ENCODE measurements at places on chromosomes 3 and 15.

- no peak for DNase-seq
These were observed 146.5 kb upstream of the UBE2E1 start for GRCh38 chr3:23659274-23659673.

- DNase-seq = no peak
These were observed 46.2 kb downstream of the CD200 start for GRCh38 chr3:112379020-112379690.

DNA sequence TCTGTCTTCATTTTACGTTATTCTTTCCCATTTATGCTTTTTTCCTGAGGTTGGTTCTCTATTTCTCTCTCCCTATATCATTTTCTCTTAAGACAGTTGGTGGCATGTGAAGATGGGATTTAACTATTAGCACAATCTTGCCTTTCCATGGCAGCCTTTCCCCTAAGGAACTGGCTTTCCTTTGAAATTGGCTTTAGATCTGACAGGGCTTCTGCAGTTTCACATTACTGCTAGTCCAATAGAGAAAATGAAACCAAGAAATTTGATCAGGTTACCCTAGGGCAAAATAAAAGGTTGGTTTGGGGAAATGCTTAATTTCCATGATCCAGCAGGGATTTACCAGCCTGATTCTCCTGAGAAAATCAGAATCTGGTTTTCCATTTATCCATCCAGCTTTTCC is 22.7 kb upstream of the CHL1 start:
- no peak for DNase-seq

DNA sequence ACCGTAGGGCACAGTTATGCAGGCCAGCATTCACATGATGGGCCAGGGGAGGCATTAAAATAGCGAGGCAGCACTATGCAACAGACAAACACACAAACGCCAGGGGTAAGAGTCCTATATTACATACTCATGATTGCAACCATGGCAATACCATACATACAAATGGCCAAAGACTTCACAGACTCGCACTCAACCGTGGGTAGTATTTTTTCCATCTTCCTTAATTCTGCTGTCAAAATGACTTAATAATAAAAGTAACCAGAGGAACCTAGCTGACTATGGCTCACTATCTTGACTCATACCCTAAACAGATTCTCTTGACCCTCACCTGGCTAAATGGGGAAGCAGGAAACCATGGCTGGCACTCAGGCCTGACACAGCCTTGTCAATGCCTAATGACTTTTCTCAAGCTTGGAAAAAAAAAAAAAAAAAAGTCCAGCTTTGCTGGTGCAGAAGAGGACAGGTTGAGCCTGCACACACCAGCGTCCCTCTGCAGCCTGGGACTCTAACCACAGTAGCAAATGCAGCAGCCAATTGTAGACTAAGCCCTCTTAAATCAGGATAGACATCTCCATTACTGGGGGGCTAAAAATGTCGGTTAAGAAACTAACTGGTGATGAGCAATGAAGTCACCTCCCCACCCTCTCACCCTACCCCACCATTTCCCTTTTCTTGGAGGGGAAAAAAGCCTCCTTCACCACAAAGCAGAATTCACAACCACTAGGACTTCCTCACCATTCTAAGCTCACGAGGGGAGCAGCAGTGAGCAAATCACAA is 23.1 kb downstream of the CCDC12 start:
- DNase-seq = no peak

GRCh38 chr3:188104050-188104449 is 49.9 kb upstream of the LPP start:
- no peak for DNase-seq

DNA sequence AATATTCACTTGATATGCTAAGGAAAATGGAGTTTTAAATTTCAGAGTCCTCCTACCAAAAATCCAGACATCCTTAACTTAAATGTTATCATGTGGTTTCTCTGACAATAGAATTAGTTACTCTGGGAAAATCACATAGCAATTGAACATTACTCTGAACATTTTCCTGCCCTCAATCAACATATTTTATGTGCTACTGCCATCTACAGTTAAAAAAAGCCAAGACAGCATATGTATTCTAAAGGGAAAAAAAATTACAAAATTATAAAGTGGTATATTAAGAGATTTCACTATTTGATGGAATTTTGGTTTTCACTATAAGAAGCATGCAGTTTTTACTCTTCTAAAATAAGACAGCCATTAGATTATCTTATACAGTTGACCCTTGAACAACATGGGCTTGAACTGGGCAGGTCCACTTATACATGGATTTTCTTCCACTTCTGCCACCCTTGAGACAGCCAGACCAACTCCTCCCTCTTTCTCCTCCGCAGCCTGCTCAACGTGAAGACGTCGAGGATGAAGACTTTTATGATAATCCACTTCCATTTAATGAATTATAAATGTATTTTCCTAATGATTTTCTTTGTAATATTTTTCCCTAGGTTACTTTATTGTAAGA is 122.3 kb downstream of the ATP1B3 start:
- no peak for DNase-seq

GRCh38 chr3:38323060-38323459 is 23.5 kb upstream of the XYLB start:
- DNase-seq = no peak

GRCh38 chr3:5058471-5058951 is 63.6 kb upstream of the ARL8B start:
- DNase-seq = no peak

GRCh38 chr15:101250341-101250831 is 1.5 kb downstream of the CHSY1 start:
- DNase-seq = no peak

DNA sequence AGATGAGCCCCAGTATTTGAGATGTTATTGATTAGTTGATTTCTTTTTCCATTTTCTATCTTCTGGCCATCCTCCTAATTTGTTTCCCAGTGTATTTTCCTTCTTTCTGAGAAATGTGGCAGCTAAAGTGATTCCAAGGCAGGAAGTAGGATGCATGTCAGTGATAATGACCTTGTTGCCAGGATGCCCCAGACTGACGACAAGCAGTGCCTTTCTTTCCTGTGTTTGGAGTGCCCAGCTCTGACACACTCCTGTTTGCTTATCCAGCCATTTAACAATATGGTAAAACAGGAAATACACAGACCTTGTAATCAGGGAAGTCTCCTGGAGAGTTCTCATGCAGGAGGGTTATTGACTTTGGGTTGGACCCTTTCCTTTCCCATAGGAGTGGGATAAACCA is 20.4 kb downstream of the TMOD2 start:
- peak; percentile 85 for DNase-seq

DNA sequence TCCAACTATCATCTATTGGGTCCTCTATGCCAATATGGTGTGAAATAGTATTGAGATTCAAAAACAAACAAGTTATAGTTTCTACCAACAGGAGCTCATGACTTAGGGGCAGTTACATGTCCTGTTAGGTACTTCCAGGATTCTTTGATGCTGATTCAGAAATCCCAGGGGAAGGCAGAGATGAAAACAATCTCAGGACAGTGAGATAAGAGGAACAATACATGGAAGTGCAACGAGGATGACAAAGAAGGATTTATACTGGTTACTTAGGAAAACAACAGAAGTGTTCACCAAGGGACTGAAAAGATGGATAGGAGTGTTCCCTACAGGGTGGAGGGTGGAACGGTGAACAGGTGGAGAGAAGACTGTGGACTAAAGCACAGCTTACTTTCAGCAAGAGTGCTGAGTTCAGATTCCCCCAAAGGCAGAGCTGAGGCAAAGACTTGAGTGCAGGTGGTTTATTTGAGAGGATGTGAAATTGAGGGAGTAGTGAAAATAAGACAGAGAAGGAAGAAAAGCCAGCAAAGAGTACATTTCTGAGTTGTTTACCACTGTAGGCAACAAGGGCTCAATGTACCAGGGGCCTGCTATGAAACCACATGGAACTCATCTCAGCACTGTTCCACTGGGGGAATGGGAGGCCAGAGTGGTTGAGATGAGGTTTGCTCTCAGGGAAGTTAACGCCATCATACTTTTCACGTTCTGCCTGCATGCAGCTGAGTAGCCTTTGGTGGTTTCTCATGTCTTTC is 68.1 kb downstream of the TRIM69 start:
- DNase-seq = no peak

DNA sequence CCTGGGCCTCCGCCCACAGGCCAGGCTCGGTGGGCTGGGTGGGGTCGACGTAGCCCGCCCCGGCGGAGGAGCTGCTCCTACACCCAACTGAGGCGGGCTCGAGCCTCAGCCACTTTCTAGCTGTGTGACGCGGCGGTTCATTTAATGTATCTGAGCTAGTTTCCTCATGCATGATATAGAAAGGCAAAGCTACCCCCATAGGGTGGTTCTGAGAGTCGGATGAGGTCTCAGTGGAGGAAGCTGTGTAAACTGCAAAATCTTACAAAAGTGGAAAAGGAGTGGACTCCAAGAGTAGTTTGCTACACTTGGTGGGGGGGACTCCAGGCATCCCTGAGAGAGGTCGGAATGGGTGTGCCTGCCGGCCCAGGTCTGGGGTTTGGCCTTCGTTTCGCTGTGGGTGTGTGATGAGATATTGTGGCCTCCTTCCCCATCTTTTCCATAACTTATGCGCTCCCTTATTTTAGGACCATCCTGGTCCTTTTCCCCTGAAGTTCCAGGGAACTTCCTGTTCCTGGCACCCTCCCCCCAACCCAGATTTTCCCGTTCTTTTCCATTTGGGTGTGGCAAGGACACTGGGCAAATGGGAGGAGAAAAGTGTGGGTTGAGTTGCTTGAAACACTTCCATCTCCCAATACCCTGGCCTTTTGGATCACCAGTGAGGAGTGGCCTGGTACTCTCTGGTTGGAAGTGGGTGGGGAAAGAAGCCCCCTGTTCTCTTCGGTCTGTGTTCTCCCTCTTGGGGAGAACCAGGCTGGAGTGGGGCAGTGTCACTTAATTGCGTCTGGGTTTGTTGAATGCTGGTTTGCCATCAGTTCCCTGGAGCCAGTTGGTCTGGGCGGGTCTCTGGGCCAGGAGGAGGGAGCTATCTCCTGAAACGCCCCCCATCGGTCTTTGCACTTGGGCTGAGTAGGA is 1.1 kb downstream of the PDIA5 start:
- no peak for DNase-seq

GRCh38 chr3:47113669-47114365 is 50.1 kb downstream of the SETD2 start:
- no peak for DNase-seq

DNA sequence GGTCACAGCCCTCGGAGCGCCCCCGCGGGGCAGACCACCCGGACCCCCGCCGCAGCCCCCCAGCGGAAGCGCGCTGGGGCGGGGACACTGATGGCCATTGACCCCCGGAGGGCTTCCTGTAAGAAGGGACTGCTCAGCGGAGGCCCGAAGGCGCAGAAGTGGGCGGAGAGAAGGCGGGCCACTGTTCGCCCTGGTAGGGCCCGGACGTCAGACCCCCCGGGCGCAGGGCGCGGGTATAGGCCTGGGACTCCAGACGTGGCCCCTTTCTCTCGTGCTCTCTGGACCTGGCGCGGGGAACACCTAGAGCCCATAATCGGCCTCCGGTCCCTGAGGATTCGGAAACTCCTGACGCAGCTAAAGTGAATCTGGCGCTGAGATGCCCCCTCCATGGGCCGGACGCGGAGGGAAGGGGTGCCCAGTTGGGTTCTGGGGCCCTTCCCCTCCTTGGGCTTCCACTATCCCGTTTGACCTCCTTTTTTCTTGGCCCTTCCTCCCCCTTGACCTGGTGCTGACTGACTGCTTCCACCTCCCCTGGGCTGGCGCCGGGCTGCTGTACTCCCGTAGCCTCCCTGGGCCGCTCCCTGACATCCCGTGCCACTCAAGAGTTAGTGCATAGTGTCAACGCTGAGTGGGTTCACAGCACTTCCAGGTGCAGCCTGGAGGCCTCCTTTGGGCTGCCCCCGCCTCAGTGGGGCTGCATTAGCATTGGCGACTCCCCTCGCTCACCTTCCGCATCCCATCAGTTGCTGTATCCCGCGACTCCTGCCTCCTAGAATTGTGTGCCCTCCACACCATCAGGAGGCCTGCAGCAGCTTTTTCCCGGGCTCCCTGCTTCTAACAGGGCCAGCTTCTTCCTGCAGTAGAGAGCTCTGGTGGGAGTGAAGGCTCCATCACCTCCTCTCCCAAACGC is 694 bp downstream of the ABTB1 start:
- DNase-seq = no peak

- DNase-seq = no peak
These were observed 57.0 kb downstream of the MLH1 start for GRCh38 chr3:37050282-37050681.

DNA sequence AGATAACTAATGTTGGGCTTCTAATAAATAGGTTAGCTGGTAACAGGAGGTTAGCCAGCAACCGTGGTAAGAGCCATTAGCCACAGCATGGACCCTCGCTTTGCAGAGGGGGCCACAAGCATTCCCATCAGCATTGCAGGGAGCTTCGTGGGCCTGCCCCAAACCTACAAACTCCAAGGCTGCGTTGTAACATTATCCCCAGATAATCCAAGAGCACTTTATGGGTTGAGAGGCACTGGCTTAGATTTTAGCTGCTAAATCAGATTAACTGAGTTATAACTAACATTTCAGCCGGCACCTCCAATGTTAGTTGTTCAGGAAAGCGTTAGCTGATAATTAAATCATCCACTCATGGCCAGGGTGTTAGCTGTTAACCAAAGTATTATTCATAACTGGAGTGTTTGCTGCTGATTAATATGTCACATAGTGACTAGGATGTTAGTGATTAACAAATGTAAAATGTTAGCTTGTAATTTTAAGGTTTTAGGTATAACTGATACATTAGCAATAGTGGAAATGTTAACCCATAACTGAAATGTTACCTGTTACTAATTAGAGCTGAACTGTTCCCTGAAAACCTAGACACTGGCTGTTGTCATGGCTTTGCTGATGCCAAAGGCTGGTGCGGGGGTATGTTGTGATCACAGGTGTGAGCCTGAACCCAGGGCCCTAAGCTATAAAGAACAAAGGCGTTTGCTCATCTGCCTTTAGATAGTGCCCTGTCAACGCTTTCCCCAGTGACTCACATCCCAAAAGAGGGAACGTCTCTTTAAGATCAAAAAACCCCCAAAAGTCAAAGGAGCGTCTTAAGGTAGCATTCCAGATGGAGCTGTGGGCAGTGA is 56.2 kb downstream of the SLC6A6 start:
- no peak for DNase-seq

- DNase-seq = no peak
These were observed 39.5 kb downstream of the GOLGA6L10 start for GRCh38 chr15:82309802-82310201.

DNA sequence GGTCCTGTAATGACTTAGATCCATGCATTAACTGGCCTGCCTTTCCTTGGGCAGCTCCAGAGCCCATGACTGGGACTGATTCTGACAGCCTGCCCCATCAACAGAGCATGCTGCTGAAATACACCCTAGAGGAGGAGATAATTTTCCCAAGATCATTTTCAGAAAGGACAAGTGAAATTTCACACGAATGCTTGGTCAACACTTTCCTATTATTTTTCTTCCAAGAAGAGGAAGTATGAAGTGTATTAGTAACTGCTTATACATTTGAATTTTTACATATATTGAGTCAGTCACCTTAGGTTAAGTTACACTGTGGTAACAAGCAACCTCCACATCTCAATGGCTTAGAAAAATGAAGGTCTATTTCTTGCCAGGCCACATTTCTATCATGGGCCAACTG is 9.7 kb upstream of the NMNAT3 start:
- no peak for DNase-seq

- no peak for DNase-seq
These were observed 26.8 kb downstream of the ZBTB38 start for GRCh38 chr3:141395005-141395589.

All from NCI-H2081 treated with DMSO at 0.1 percent for 48 hours (cell line).